DMS79 treated with DMSO at 0.1 percent for 48 hours (cell line): ENCODE measurements at places on chromosomes 11 and 22.

GRCh38 chr11:10243896-10244575 is 50.0 kb downstream of the SBF2 start:
- peak; percentile 14 for DNase-seq

DNA sequence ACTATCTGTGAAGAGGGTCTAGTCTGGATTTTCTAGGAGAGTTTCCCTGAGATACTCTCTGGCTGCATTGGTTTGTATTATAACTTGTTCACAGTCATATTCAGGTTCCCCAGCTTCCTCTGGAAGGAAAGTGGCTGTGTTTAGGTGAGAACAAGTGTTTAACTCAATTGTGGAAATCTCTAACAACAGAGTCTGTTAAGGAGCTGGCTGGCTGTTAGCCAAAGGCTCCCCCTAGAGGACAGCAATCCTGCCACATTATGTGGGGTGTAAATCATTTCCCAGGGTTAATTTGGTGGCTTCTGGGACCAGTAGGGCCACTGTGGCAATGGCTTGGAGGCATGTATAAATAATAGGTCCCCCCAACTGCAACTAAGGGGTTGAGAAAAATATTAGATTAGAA is 18.4 kb downstream of the MS4A6E start:
- DNase-seq = no peak

DNA sequence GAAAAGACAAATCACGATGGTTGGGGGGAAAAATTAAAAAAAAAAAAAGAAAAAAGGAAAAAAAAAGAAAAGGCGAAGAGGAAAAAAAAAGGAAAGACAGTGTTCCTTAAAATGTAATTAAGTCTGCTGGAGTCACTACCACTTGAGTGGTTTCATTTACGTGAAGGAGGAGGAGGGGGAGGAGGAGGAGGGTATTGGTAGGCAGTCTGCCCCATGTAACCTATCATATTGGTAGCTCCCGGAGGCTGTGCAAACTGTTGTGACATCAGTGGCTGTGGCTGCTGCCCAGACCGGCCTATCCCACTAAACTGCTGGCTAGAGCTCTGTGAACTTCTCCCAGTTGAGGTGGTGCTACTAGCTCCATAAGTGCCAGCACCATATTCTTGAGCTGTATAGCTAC is 17.9 kb downstream of the KDELR3 start:
- DNase-seq = no peak

- DNase-seq = no peak
Observed at GRCh38 chr11:30921811-30922210, 335.7 kb upstream of the MPPED2 start.

DNA sequence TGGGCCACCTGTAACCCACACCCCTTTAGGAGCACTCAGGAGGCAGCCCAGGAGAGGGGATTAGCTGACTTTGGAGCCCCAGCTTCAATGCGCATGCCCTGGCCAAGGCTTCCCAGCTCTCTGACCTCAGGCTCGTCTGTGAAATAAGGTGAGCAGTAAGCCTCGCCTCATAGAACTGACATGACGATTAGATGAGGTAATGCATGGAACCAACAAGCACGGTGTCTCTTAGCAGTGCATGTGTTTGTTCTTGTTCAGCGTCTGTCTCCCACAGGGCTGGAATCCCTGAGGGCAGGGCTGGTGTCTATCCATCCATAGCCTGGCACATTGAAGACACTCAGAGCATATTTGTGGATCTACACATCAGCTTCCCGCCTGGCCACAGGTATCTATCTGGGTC is 415.4 kb downstream of the MN1 start:
- DNase-seq = no peak

GRCh38 chr11:70448983-70449567 is 50.7 kb downstream of the CTTN start:
- DNase-seq = no peak

DNA sequence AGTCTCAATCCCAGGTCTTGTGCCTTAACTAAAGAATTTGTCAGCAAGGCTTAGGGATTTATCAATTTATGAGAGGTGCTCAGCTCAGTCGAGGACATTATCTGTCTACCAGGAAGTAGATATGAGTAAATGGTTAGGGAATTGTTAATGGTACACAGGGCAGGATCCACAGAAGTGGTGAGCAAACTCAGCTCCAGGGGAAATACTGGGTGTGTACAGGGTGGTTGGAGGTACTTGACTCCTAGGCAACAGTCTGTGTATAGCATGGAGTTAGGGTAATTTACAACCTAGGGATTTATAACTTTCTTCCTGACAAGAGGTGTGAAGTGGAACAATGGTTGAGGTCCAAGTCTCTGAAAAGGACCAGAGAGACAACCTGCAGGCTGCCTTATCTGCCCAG is 123.4 kb upstream of the OR9Q1 start:
- DNase-seq = no peak

DNA sequence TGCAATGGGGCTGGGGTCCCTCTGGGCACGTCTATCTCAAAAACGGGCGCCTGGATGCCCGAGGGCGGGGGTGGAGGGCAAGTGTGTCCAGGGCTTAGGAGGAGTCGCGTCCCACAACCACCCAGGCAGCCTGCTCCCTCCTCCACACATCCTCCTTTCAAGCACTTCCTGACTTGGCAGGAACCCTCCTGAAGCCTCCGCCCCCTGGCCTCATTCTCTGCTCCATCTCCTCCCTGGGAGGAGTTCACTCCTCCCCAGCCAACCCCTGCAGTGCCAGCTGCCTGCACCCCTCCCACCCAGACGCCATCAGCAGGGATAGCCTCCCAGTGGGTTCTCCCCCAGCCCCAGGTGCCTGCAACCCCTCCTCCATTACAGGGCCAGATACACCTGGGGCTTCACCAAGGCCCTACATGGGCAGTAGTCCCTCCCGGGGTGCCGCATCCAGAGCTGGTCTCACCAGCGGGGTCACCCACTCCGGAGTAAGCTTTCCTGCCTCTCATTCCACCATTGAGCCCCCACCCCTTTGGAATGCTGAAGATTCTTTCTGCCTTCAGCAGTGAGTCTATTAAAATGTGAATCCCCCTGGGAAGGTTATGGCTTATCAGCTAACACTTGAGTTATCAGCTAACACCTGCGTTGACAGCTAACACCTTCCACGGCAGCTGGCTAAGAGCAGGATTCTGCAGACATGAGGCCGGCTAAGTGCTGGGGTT is 24.4 kb downstream of the RTN4R start:
- peak; percentile 77 for DNase-seq

GRCh38 chr22:38871360-38872171 is 450 bp downstream of the CBX6 start:
- no peak for DNase-seq

DNA sequence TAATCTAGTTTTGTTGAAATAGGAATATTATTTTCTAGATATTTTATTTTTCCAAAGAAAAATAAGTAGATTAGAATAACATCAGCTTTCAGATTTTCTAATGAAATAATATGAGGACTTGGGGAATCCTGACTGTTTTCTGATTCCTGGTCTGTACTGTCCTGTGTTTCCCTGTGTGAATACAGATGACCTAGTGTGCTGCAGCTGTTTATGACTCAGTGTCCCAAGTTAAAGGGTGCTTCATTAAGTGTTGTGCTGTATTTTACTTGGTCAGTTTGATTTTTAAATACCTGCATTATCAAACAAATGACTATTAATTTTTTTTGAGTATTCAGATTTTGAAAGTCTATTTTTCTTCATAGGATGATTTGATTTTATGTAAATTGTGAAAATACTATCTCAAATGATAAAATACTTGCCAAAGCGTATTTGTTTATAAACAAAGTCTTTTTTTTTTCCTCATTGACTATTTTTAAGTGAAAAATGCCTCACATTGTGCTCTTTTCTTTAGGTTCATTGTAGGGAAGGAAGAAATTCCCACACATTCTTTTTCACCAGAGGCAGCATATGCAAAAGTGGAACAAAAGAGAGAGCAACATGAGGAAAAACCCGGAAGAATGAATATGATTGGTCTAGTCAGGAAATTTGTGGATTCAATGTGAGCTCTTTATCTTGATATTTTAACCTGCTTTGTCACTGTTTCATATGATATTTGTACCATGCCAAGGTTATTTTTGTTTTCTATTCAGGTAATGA is 264.2 kb downstream of the TMEM135 start:
- no peak for DNase-seq

DNA sequence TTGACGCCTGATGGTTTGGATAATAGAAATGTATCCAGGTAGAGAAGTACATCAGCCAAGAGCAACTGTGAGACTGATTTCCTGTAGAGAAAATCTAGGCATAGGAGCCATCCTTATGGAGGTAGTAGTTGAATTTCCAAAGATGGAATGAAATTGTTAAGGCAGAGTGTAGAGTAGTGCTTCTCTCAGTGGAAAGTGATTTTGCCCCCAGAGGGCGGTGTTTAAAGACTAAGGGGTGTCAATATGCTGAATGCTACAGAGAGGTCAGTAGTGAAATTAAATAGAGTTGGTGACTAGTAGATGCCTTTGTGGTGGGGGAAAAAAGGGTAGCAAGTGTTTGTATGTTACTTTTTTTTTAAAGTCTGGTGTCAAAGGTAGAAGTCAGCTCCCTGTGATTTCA is 54.5 kb downstream of the TRIM44 start:
- DNase-seq = no peak

GRCh38 chr11:122679466-122679865 is 23.9 kb downstream of the UBASH3B start:
- no peak for DNase-seq

DNA sequence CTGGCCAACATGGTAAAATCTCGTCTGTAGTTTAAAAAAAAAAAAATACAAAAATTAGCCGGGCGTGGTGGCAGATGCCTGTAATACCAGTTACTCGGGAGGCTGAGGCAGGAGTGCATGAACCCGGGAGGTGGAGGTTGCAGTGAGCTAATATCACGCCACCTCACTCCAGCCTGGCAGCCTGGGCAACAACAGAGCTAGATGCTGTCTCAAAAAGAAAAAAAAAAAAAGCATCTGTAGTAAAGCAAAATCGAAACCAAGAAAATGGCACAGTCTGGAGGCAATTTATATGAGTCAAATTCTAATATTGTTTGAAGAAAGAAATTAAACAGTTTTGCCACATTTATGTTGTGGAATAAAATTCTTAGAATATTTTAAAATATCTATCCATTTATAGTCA is 365.0 kb upstream of the CHORDC1 start:
- DNase-seq = no peak

DNA sequence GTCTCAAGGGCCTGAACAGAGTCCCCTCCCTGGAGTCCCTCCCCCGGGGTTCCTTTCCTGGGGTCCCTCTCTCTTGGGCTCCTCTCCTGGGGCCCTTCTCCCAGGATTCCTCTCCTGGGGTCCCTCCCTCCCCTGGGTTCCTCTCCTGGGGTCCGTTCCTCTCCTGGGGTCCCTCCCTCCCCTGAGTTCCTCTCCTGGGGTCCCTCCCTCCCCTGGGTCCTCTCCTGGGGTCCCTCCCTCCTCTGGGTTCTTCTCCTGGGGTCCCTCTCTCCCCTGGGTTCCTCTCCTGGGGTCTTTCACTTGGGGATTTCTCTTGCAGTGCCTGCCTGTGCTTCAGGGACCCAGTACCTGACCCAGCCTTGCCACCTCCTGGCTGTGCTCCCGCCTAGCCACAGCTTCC is 386.1 kb downstream of the TBC1D22A start:
- no peak for DNase-seq

- DNase-seq = no peak
Observed at GRCh38 chr11:10414659-10415058, 40.4 kb upstream of the AMPD3 start.

- no peak for DNase-seq
Observed at GRCh38 chr11:133776671-133777367, 68.5 kb downstream of the SPATA19 start.

DNA sequence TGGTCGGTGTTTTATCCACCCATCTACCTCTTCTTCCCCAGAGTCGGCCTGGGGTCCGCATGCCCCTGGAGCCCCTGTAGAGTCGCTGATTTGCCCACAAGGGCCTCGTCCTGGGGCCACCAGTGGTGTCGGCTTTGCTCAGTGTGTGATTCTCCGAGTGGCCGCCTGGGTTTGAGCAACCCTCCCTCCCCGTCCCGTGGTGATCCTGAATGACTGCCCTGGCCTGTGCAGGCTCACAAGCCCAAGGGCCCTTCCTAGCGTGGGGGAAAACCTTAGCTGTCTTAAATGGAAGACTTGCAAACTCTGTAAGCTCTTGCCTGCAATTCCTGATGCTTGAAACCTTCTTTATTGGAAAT is 128.3 kb downstream of the OSBP2 start:
- DNase-seq = no peak

DNA sequence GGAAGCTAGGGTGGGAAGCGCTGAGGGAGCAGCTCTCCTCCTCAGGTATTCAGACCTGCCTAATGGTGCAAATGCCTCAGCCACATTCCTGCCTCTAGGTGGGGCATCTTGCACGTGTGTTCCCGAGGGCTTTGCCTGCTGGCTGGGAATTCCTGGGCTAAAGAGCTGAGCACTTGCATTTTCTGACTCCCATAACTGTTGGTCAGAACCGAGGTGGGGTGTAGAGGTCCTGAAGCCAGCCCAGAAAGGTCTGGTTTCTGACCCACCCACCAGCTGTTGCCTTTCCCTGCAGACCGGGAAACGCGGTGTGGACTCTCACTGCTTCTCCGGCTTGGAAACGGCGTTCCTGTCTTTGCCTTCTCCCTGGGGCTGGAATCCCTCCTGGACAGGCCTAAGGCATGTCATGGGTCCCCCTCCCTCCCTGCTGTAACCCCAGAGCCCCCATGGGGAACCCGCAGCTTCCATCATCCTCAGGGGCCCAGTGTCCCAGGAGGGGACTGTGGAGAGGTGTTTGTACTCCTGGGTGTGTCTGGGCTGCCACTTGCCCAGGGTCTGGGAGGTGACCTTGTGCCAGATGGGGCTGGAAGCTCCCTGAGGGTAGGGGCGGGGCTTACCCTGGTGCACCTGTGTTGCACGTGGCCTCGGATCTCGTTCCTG is 24.0 kb upstream of the SMIM38 start:
- DNase-seq = peak; percentile 2

DNA sequence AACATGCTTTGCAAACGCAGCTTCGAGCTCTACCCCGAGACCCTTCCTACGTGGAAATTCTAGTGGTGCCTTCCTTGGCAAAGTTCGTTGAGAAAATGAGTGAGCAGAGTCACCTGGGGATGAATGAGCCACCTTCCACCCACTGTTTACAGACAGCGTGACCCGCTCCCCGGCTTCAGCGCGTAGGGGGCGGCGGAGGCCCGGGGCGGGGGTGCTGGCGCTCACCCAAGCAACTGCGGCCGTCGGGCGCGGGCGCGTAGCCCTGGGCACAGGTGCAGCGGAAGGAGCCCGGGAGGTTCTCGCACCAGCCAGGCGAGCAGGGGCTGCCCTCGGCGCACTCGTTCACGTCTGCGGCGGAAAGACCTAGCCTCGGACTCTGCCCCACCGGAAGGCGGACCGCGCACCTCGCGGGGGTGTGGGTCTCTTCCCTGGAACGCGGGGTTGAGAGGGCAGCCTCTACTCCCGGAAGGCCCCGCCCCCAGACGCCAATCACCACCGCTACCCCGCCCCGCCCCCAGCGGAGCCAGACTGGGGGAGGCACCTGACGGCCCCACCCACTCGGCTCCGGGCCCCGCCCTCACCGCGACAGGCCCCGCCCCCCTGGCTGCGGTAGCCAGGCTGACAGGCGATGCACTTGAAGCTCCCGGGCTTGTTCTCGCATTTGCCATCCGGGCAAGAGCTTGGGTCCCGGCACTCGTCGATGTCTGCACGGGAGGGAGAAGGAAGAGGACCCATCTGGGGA is 11.8 kb downstream of the LTBP3 start:
- DNase-seq = peak; percentile 83
